ENCODE measurements at places on chromosomes 1 and 21.

GRCh38 chr1:180912211-180912800 is 391 bp upstream of the KIAA1614 start:
- no peak for DNase-seq

DNA sequence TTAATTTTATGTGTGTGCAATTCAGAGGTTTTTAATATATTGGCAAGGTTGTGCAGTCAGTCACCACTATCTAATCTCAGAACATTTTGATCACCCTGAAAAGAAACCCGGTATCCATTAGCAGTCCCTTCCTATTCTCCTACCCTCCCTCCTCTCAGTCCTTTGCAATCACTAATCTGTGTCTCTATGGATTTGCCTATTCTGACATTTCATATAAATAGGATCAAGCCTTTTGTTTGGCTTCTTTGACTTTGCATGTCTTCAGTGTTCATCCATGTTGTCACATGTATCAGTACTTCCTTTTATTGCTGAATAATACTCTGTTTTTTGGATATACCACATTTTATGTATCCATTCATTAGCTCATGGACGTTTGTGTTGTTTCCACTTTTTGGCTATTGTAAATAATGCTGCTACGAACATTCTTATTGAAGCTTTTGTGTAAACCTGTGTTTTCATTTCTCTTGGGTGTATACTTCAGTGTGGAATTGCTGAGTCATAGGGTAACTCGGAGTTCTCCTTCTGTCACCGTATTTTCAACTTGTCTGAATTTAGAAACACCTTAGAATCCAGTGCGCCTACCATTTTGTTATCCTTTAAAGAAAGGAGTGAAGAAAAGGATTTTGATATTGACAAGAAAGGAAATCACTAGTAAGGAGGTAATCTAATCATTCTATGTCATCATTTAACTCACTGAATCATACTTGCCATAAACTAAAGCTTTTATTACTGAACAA is 3.4 kb downstream of the CEP85 start:
- DNase-seq = no peak

- DNase-seq = no peak
Observed at GRCh38 chr1:27103498-27103897, 51.4 kb downstream of the SLC9A1 start.

- no peak for DNase-seq
Observed at GRCh38 chr1:167924543-167925231, 10.8 kb upstream of the ADCY10 start.

- no peak for DNase-seq
Observed at GRCh38 chr1:223041481-223041880, 101.6 kb downstream of the TLR5 start.

DNA sequence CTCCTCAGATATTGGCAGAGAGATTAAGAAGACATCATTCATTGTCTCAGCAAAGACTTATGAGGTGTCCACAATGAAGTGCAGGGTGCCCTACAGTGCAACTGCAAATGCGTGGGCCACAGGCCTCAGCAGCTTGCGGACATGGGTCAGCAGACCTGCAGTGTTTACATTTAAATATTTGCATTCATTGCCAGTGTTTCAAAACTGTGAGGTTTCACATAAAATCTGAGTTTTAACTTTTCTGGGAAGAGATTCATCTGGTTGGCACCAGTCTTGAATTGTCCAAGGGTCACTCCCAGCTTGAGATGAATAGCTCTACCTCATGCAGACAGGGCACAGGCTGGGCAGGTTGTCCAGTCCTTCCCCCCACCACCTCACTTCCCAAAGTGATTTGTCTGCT is 286.8 kb upstream of the DUSP10 start:
- DNase-seq = no peak
